Putamen (tissue), 1 donor: ENCODE measurements at places on chromosomes 4 and X.

GRCh38 chr4:30720661-30721184 is 554 bp downstream of the PCDH7 start:
- no peak for DNase-seq

- DNase-seq: no peak
Measured at GRCh38 chrX:74578137-74578536, 36.3 kb downstream of the RLIM start.

DNA sequence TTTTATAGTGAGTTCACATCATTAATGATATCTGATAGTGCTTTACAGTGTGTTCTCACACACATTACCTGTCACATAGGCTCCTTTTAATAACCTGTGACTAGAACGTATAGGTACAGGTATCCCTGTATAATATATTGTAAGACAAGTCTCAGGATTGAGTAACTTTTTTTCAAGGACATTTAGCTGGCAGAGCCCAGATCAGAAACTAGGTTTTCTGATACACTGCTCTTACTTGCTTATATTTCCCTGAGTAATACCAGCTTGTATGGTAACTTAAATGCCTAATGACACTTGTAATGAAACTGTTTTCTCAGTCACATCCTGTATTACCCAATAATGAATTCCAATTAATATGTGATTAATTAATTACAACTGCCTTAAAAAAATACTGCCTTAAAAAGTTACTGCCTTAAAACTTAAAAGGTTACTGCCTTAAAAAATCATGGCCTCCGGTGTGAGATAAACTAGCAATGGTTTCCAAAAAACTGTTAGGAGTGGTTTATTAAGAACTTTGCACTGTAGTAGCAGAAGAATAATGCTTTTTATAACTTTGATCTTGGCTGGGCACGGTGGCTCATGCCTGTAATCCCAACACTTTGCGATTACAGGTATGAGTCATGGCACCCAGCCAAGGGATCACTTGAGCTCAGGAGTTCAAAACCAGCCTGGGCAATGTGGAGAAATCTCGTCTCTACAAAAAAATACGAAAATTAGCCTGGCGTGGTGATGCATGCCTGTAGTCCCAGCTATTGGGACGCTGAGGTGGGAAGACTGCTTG is 11.9 kb downstream of the COPS4 start:
- DNase-seq: no peak

DNA sequence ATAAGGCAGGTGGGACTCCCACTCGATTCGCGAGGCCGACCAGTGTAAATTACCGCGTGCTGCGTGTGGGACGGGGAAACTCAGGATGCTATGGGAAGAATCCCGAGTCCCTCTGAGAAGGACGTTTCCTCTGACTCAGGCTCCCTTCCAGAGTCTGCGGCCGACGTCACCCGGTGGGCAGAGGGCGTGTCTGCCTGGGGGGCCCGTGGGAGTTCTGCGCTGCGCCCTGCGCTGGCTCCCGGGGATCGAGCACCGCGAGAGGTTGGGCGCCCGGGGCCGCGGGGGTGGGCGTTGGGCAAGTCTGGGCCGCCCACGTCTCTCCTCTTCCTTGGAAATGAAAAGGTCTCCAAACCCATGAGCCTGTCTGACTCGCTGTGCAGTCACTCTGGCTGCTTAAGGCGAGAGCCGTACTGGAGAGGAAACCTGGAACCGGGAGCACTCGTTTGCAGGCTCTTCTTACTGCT is 568 bp downstream of the NIPAL1 start:
- DNase-seq: no peak

DNA sequence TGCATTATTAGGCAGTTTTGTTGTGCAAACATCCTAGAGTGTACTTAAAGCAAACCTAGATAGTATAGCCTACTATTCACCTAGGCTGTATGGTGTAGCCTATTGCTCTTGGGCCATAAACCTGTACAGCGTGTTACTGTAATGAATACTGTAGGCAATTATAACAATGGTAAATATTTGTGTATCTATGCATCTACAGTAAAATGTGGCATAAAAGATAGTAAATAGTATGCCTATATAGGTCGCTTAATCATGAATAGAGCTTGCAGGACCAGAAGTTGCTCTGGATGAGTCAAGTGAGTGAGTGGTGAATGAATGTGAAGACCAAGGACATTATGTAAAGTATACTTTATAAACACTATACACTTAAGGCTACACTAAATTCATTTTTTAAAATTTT is 16.6 kb downstream of the USO1 start:
- no peak for DNase-seq

GRCh38 chr4:112759313-112759712 is 122.4 kb downstream of the LARP7 start:
- DNase-seq: no peak

GRCh38 chr4:173919196-173919595 is 364.3 kb downstream of the FBXO8 start:
- DNase-seq: no peak

DNA sequence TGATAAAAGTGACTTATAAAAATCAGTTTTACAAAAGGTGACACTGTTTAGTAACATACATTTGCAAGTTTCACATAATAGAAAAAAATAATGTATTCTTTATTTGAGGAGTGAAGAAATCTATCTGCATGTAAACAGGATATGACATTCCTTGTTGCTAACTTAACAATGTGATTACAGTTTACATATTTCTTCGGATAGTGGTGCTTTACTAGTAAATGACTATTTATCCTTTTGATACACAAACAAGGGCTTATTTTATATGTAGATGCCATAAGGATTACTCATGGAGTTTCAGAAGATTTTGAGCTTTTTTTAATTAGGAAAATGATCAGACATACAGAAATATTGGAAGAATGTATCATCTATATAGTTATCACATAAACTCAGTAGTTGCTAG is 126.5 kb downstream of the SLIT2 start:
- DNase-seq: no peak

DNA sequence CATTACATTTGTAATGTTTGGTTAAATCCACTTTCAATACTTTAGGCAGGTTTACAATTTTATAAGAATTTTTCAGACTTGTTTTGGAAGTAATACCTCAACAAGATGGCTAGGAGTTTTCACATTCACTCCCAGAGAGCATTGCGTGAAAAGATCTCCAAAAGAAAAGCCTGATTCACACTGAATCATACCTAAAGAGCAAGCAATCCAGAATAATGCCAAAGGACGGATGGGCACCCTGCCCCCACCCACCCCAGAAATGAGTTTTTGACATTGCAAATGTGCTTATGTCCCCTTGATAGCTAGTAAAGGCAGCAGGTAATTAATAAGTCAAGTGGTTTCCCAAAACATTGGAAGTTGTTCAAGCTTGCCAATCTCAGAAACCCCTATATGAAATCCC is 557.7 kb upstream of the TENM3 start:
- no peak for DNase-seq

- DNase-seq: no peak
Measured at GRCh38 chr4:25904748-25905082, 9.3 kb upstream of the SMIM20 start.

GRCh38 chr4:2135083-2135482 is 76.0 kb downstream of the NAT8L start:
- DNase-seq: no peak

GRCh38 chr4:6926081-6926480 is 16.5 kb downstream of the TBC1D14 start:
- DNase-seq: no peak

DNA sequence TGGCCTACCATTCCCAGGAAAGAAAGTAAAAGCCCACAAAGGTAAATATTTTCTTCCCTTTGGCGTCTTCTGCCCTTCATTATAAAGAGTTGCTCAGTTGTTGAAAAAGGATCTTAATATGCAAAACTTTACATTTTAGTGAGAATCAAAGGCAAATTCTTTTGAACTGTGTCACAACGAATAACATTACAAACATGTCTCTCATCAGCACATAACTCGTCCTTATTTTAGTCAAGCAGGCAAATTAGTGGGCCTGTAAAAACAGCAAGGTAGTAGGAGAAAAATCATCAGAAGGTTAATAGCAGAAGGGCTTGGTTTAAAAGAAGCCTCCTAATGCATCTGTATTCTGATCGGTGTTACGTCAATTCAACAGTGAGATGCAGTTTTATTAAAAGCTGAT is 647.3 kb upstream of the DIPK2B start:
- no peak for DNase-seq

DNA sequence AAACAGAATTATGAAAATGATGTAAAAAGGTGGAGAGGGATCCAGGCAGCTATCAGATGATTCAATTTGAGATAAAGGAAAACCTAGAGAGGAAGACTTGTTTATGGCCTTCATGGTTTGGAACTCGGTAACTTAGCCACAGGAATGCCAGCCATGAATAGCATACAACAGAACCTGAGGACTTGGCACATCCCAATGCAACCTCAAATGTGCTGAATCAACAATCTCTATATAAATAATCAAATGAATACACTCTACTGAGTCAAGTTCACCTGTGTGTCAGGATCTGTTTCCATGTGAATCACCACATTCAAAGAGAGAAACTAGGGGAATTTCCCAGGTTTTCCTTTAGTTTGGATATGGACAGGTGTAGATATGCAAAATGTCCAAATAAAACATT is 86.9 kb downstream of the MBNL3 start:
- DNase-seq: no peak

GRCh38 chr4:60989141-60989540 is 211.0 kb upstream of the ADGRL3 start:
- no peak for DNase-seq

DNA sequence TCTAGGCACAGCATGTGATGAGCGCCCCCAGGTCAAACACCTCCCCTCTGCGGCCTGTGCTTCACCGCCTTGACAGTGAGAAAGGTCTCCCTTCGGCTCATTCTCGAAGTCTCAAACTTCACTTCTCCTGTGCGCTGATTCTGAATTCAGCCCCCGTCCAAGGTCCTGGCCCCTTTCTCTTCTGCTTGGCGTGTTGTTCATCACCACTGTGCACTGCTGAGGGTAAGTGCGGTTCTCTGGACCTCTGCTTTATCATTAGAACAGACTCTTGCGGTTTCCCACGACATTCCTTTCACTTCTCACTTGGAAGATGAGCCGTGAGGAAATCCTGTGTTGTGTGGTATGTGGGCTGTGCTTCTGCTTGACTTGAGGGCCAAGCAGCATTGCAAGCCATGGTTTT is 11.9 kb downstream of the HTT-AS start:
- no peak for DNase-seq
